ENCODE measurements at places on chromosomes 6 and 20.

DNA sequence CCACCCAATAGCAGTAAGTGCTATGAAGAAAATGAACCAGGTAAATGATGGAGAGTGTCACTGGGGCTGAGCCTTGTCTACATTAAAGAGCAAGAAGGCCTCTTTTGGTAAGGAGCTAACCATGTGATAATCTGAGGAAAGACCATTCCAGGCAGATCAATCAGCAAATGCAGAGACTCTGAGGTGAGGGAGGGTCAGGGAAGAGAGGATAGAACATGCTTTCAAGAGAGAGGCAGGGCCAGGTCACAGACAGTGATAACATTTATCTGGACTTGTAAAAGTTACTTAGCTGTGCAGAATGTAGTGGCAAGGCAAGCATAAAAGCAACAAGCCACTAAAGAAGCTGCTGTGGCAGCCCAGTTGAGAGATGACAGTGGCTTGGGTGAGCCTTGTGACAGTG, 197.3 kb downstream of the TASP1 start:
- no peak for DNase-seq

DNA sequence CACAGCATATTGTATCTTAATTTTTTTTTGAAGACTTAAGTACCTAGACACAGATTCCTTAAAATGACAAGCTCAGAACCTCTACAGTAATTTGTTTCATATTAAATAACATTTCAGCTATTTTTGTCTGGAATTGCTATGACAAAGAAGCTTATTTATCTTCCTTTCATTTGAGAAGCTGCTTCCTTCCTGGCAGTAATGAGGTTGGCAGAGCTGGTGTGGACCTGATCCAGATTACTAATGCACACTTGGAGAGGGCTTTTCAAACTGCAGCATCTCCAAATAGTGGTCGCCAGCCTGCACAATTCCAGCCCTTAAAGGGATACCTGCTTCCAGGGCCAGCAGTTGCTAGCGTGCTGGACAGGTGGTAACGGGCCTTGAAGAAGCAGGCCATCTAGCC, 12.1 kb downstream of the PTCHD4 start:
- DNase-seq: no peak

DNA sequence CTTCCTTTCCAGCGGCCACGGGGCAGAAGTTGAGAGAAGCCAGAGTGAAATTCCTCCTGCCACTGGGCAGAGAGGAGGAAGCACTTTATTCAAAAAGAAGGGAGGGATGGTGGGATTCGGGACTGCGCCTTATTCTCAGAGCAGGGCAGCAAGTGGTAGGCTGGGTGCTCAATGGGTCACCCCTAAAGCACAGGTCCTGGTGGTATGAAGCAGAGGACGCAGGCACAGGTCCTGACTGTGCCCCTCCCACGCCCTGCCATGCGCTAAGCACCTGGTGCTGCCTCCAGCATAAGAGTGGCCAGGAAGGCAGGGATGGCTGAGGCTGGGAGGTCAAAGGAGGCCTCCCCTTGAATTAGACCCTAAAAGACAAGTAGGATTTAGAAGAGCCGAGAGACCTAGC, 4.9 kb upstream of the GRM4 start:
- no peak for DNase-seq

GRCh38 chr6:169896826-169897456, 145.5 kb downstream of the ERMARD start:
- DNase-seq: no peak

DNA sequence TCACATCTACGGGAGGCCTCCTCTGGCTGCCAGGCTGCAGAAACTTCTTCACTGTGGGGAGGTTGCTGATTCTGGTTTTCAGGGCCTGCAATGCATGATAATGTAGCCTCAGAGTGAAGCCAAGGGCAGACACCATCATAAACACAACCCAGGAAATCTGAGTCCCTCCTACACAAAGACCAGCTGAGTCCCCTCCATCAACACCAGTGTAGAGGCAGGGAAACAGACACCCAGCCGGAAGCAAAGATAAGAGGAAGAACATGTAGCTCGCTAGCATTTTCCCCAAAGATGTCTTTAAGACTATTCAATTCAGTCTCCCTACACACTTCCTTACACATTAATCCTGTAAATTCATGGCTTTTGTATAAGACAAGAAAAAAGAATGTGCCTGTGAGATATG, 23.6 kb downstream of the GSTA2 start:
- DNase-seq: no peak

GRCh38 chr20:45090481-45090880, 10.4 kb downstream of the KCNS1 start:
- no peak for DNase-seq

GRCh38 chr20:47257256-47257655, 99.2 kb downstream of the ZMYND8 start:
- DNase-seq: no peak

DNA sequence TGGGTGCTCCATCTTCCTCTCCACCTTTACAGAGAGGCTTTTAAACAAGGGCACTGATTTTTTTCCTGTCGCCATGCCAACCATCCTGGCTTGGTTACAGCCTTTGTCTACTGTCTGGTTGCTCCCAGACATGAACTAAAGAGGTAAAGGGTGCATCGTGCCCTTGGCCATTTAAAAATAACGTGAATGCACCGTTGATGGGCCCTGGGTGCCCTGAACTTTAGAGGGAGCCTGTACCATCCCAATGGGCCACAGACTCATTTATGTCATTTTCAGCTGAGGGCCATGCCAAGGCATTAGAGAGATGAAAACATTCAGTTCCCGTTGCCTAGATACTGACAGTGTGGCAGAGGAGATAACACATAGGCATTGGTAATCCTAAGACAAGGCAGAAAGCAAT, 23.3 kb downstream of the TMC2 start:
- DNase-seq: no peak

- DNase-seq: peak; percentile 57
Observed at GRCh38 chr6:13873288-13874190, 51.2 kb upstream of the RNF182 start.

DNA sequence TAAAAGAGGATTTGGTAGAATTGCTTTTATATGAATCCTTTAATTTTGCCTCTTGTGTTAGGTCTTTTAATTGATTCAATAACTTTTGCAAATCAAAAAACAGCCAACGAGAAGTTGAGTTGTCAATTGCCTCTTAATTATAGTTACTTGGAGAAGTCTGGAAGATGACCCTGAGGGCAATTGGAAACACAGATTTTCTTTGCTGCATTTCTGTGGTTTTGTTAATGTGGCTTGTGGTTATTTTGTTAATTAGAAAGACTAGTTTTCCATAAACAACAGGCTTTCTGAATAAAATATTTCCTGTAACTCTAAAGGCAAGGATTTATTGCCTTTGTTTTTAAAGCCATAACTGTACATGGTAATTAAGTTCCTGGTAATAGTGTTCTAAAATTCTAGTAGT, 513.0 kb downstream of the EPHA7 start:
- no peak for DNase-seq

DNA sequence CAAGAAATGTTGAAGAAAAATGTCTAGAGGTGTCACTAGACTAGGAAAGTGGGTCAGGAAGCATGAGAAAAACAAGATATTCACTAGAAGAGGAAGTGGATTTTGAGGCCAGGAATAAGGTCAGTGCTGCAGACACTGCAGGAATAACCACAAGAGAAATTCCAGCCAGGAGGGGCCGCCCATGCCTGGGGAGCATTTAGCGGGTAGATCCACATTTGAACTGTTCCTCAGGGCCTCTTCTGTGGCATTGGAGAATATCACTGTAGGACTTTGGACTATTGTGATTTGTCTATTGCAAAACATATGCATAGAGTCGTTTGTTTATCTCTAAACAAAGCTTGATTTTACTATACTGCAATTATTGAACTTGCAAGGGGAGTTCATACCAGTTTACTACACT, 49.6 kb upstream of the CCDC28A start:
- no peak for DNase-seq

GRCh38 chr6:1614448-1615150, 4.9 kb downstream of the FOXC1 start:
- no peak for DNase-seq
